ENCODE measurements at places on chromosomes 3 and 15. TPM values are rescaled to one million over a fixed set of nuclear protein-coding genes. Genes with fewer than 3 reads are reported as not detected.

The TARS3 gene
- total RNA-seq, result 5.7 TPM

The GOLGA6C gene
- total RNA-seq, result not detected

The GALK2 gene
- total RNA-seq, result 50.4 TPM

The ADAMTS17 gene
- 3.0 TPM for total RNA-seq

The GASK1A gene
- total RNA-seq, result not detected

The NR1D2 gene
- total RNA-seq, result 12.9 TPM

The PODXL2 gene
- 41.7 TPM for total RNA-seq

The ARRDC4 gene
- 3.8 TPM for total RNA-seq

The PLXNA1 gene
- total RNA-seq, result 92.8 TPM

The OIP5 gene
- 46.1 TPM for total RNA-seq

The GPR171 gene
- total RNA-seq, result not detected

The RARRES1 gene
- total RNA-seq, result 79.2 TPM

The PPP1R14D gene
- total RNA-seq, result 2.5 TPM

The C3orf70 gene
- total RNA-seq, result not detected

The ZNF654 gene
- 1.1 TPM for total RNA-seq

The ALDH1A2 gene
- 0.25 TPM for total RNA-seq

The PTPRG gene
- total RNA-seq, result not detected

The PARL gene
- total RNA-seq, result 45.2 TPM

The ACOX2 gene
- total RNA-seq, result not detected

The GABRR3 gene
- total RNA-seq, result not detected

The HYAL1 gene
- 1.6 TPM for total RNA-seq

The NR1I2 gene
- 0.08 TPM for total RNA-seq

The SMAD6 gene
- total RNA-seq, result 101 TPM

The GUCA1C gene
- not detected for total RNA-seq

The ZDHHC23 gene
- 11.5 TPM for total RNA-seq

The RNF168 gene
- 19.5 TPM for total RNA-seq

The SLC28A1 gene
- 0.08 TPM for total RNA-seq

The NEK10 gene
- 2.8 TPM for total RNA-seq
